ENCODE measurements at places on chromosomes 12 and 14. TPM values are rescaled to one million over a fixed set of nuclear protein-coding genes. Genes with fewer than 3 reads are reported as not detected.
A peak's percentile ranks its signal among the peaks of the same experiment; 100 is the strongest.

The POU6F1 gene
- 16.0 TPM for total RNA-seq

The CD163L1 gene
- not detected for total RNA-seq

The AQP2 gene
- not detected for total RNA-seq

The DDX47 gene
- 58.2 TPM for total RNA-seq

GRCh38 chr12:124480469-124481256 is 86.7 kb downstream of the NCOR2 start:
- peak overlapping the region; percentile 48 for H3K4me3 ChIP-seq
- peak; percentile 63 for DNase-seq
- H3K27me3 ChIP-seq, result no peaks in the 10 kb centered on the region
- H3K4me1 ChIP-seq, result peaks cover 42% of the 10 kb centered on the region

DNA sequence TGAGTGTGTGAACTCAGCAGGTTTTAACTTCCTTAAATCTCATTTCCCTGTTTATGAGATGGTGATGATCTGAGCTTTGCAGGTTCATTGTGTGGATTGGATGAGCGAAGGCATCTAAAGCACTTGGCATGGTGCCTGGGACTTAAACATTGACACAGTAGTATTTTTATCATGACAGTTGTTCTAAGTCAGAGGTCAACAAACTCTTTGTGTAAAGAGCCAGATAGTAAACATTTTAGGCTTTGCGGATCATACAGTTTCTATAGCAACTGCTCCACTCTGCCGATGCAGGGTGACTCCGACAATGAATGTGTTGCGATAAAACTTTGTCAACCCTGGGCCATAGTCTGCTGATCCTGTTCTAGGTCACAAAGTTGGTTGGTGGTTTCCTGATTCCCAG is 25.2 kb downstream of the SLC24A4 start:
- H3K4me3 ChIP-seq, result no peak overlapping the region
- no peak overlapping the region for H3K27ac ChIP-seq
- DNase-seq, result no peak

- peak within 1 kb of the TSS; percentile 61 for H3K27ac ChIP-seq
- H3K36me3 ChIP-seq, result no peaks in the 10 kb centered on the region
- peaks cover 29% of the 10 kb centered on the region for H3K4me1 ChIP-seq
- DNase-seq, result peak; percentile 95
- peak within 1 kb of the TSS; percentile 88 for H3K4me3 ChIP-seq
- H3K27me3 ChIP-seq, result peaks cover 10% of the 10 kb centered on the region
These were observed at the start of gene TRIM9 for GRCh38 chr14:51094901-51095853. Gene TRIM9, minus strand, starts transcription at chr14:51095105. Its CDS starts 166 bp downstream, at chr14:51094939.

DNA sequence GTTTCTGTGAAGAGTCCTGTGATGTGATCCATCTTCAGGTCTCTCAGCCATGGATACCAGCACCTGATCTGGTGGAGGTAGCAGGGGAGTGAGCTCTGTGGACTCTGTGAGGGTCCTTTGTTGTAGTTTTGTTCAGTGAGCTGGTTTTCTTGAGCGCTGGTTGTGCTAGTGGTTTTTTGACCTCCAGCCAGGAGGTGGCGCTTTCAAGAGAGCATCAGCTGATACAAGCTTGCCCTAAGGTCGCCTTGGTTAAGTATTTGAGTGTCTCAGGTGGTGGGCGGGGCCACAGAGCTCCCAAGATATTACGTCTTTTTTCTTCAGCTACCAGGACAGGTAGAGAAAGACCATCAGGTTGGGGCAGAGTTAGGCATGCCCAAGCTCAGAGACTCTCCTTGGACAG is 139.7 kb downstream of the TTLL5 start:
- DNase-seq, result no peak
- H3K27ac ChIP-seq, result no peak overlapping the region
- no peaks in the 10 kb centered on the region for H3K27me3 ChIP-seq
- no peak overlapping the region for H3K4me3 ChIP-seq
- H3K4me1 ChIP-seq, result no peaks in the 10 kb centered on the region

DNA sequence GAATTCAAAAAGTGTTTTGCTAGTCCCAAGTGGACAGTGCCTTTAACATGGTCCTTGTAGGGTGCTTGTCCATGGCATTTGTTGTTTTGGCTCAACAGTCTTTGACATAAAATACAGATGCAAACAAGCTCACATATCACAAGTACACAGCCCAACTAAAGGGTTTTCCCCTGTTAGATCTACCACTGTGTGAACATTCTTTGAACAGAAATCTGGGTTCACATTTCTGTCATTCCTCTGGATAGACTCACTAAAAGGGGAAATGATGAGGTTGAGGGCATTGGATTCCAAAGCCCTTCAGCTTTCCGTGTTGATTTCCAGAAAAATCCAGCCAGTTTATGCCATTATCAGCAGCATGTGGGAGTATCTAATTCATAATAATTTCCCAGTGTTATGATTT is 54.1 kb downstream of the EP400 start:
- peaks cover 15% of the 10 kb centered on the region for H3K36me3 ChIP-seq
- DNase-seq, result no peak
- no peaks in the 10 kb centered on the region for H3K4me1 ChIP-seq
- H3K4me3 ChIP-seq, result no peak overlapping the region
- no peaks in the 10 kb centered on the region for H3K27me3 ChIP-seq

DNA sequence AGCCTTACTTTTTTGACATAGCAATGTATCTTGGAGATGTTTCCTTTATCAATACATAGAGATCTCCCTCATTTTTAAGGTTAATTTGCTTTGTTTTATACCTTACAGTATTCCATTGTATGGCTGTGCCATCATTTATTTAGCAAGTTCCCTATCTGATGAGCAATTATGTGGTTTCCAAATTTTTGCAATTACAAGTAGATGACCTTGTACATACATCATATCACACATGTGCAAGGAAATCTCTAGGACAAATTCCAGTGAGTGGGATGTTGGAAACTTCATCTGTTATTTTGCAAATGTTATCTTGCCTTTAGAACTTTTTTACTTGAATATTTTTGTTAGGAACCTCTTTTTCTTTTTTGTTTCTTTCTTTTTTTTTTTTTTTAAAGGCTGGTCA is 49.7 kb downstream of the DRAM1 start:
- peak overlapping the region; percentile 52 for H3K27ac ChIP-seq
- no peak for DNase-seq
- H3K27me3 ChIP-seq, result peaks cover 28% of the 10 kb centered on the region
- H3K4me3 ChIP-seq, result no peak overlapping the region
- H3K36me3 ChIP-seq, result peaks cover 4% of the 10 kb centered on the region

GRCh38 chr12:105332925-105333324 is 2.4 kb downstream of the C12orf75 start:
- no peak overlapping the region for H3K27ac ChIP-seq
- no peak for DNase-seq
- H3K27me3 ChIP-seq, result no peaks in the 10 kb centered on the region
- H3K36me3 ChIP-seq, result peaks cover 2% of the 10 kb centered on the region
- peaks cover 64% of the 10 kb centered on the region for H3K4me1 ChIP-seq
- H3K4me3 ChIP-seq, result peak overlapping the region; percentile 72

DNA sequence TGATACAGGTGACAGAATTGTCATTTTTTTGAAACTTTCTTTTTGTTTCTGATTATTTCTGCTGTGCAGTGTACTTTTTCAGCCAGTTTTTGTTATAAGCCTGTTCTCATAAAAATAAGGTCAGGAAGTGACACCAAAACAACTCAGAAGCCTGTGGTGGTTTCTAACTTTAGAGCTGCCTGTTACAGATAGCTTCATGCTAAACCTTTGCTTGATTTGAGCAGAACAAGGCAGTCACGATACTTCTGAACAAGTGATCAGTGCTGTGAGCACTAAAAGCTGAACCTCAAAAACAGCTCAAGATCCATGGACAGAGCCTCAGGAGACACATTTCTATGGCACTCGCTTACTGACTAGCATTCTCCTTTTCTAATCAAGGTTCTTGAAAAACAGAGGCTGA is 82.0 kb downstream of the PRKCH start:
- peaks cover 54% of the 10 kb centered on the region for H3K4me1 ChIP-seq
- DNase-seq, result no peak
- peaks cover 1% of the 10 kb centered on the region for H3K36me3 ChIP-seq

- no peak overlapping the region for H3K4me3 ChIP-seq
- H3K27ac ChIP-seq, result no peak overlapping the region
- peaks cover 13% of the 10 kb centered on the region for H3K4me1 ChIP-seq
- H3K27me3 ChIP-seq, result no peaks in the 10 kb centered on the region
- no peaks in the 10 kb centered on the region for H3K36me3 ChIP-seq
These were observed 5.0 kb downstream of the TAMALIN start for GRCh38 chr12:52011602-52012214.

DNA sequence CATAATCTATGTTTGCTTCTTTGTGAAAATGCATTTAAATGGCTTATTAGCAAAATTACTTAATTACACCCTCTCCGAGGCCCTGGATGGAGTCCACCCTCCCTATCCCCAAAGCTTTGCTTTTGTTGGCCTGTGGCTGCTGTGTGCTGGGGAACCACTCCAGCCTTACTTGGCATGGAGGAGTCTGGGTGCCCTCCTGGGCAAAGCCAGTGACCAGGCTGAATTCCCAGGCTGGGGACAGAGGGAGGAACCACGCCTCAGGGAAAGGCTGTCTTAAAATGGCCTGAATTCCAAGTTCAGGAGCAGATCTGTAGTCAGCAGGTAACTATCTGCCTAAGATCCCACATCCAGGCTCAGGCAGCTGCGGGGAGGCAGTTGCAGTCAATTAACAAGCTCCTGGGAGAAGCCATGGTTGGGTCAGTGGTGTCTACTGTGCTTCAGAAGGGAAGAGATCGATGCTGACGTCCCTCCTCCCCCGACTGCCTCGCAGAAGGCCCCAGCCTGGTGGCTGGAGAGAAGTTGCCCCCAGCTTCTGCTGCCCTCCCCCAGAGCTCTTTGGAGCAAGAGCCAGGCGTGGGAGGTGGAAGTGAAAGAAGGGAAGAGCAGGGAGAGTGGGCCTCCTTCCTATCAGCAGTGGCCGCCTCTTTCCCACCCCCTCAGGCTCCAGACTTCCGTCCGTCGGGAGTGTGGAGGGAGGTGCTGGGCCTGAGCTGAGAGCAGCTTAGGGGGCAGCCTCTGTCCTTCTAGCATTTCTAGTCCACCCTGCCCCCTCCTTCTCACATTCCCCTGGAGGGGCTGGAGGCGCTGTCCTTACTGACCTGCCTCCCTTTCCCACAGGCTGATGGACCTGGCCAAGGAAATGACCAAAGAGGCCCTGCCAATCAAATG is 11.3 kb downstream of the VASH1 start:
- H3K27me3 ChIP-seq, result no peaks in the 10 kb centered on the region
- no peaks in the 10 kb centered on the region for H3K36me3 ChIP-seq
- H3K27ac ChIP-seq, result no peak overlapping the region
- no peak overlapping the region for H3K4me3 ChIP-seq
- H3K4me1 ChIP-seq, result peaks cover 21% of the 10 kb centered on the region

DNA sequence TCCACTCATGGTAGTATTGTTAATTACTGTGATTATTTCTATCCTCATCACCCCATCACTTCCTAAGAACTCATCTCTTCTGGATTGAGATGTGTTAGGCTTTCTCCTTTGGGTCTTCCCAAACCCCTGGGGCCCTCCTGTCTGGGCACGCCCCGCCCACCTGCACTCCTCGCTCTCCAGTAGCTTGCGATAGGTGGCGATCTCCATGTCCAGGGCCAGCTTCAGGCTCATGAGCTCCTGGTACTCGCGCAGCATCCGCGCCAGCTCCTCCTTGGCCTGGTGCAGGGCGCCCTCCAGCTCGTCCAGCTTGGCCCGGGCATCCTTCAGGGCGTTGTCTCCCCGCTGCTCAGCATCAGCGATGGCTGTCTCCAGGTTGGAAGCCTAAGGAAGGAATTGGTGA is 6.8 kb downstream of the KRT71 start:
- H3K36me3 ChIP-seq, result no peaks in the 10 kb centered on the region
- DNase-seq, result no peak
- H3K4me3 ChIP-seq, result no peak overlapping the region

GRCh38 chr12:89468648-89469326 is 55.8 kb downstream of the GALNT4 start:
- no peaks in the 10 kb centered on the region for H3K27me3 ChIP-seq
- peaks cover 77% of the 10 kb centered on the region for H3K4me1 ChIP-seq
- peak overlapping the region; percentile 78 for H3K4me3 ChIP-seq
- peak overlapping the region; percentile 97 for H3K27ac ChIP-seq

All from activated T-cell treated with anti-CD3 and anti-CD28 coated beads, Interleukin-2, amount 50 U/mL, for 72 hours (primary cell).